G401 (cell line): ENCODE measurements at places on chromosomes 4 and X. TPM values are rescaled to one million over a fixed set of nuclear protein-coding genes. Genes with fewer than 3 reads are reported as not detected.

CHRDL1 gene
- not detected in 2 replicates for total RNA-seq

DNA sequence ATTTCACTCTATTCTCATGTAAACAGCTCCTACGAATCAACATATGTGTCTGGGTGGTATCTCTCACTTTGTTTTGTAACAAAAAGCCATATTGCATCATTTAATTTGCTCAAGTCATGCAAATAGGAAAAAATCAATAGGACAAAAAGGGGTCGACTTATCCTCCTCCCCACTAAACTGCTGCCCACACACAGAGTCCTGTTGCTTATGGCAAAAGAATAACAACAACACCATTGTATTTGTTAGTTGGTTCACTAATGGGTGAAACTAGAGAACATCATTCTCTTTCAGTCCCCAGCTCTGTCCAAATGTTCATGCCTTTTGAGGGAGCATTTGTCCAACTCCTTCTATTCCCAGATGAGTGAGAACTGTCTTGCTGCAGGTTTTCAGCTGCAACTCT, 2.1 kb downstream of the HHIP start:
- no peak for DNase-seq

GRCh38 chr4:78767350-78767749, 8.8 kb upstream of the BMP2K start:
- DNase-seq: no peak

DNA sequence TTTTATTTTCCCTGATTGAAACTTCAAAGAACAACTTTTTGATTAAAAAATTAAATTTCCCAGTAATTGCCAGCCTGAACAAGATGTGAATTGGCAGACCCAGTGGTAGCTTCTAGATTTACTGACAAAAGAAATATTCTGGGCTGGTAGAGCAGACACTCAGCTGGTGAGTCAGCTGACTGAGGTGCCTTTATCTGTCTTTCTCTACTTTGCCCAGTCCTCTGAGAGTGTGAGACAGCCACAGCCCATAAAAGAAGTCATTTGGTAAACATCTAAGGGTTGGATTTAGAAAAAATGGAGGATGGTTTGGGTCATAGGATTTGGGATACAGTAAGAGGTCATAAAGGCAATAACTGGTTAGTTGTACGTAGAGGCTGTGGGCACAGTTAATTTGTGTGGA, 54.5 kb downstream of the CCSER1 start:
- no peak for DNase-seq

GRCh38 chr4:148053298-148054003, 321.6 kb downstream of the ARHGAP10 start:
- DNase-seq: no peak

JCHAIN gene
- not detected in 2 replicates for total RNA-seq

DNA sequence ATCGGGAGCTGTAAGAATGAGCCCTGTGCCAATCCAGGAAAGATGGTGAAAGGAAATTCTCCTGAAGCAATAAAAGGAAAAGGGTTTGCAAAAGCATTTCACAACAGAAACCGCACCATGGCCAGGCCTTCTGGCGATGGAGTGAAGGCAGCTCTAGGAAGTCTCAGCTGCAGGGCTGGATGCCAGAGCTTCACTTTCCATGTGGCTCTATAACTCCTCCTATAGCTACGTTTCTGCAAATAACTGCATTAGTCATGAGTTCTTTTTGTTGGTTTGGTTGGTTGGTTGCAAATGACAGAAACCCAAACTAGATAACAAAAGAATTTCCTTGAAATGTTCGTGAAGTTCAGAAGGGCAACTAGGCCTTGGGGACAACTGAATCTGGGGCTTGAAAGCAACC, 84.6 kb downstream of the RELL1 start:
- DNase-seq: no peak

DNA sequence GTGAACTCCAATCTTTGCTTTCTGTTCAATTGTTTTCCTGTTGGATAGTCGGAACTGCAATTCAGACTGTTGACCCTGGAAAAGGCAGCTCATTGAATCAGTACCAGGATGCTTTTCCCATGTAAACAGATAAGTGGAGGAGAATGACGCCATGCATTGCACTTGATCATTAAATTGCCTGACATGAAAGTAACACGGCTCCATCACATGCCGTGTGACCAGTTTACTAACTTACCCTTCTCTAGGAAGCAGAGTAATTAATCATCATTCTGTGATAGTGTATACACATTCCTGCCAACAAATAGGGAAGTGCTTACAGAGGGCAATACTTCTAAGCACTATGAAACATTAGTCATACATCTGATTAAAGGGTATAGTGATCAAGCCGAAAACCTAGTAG, 101.4 kb downstream of the PPARGC1A start:
- no peak for DNase-seq

GRCh38 chrX:30787012-30787411, 102.0 kb downstream of the TAB3 start:
- no peak for DNase-seq

DNA sequence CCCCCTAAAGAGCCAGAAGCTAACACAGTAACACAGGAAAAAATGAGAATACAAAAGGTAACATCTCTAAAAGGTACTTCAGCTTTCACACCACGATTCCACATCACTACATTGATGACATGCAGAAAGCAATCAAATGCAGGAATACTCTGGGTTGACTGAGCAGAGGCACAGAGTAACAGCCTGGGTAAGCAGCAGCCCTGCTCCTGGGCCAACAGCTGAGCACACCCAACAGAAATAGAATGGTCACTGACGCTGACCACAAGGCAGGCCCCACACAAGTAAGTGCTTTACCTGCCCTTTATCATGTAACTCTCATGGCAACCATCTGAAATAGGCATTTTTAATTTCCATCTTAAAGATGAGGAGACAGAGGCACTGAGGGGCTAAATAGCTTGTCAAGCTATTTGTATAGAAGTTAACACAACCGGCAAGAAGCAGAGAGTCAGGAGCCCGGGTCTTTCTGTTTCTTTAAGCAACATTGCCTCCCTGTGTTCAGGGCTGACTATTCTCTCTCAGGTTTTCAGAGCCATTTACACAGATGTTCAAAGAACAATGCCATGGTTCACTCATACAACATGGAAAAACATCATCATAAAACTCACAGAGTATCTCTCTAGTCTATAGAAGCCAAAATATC, 168.9 kb downstream of the ZNF674 start:
- peak; percentile 2 for DNase-seq

ZNF141 gene
- total RNA-seq: 10.8 and 21.2 TPM in 2 replicates

DNA sequence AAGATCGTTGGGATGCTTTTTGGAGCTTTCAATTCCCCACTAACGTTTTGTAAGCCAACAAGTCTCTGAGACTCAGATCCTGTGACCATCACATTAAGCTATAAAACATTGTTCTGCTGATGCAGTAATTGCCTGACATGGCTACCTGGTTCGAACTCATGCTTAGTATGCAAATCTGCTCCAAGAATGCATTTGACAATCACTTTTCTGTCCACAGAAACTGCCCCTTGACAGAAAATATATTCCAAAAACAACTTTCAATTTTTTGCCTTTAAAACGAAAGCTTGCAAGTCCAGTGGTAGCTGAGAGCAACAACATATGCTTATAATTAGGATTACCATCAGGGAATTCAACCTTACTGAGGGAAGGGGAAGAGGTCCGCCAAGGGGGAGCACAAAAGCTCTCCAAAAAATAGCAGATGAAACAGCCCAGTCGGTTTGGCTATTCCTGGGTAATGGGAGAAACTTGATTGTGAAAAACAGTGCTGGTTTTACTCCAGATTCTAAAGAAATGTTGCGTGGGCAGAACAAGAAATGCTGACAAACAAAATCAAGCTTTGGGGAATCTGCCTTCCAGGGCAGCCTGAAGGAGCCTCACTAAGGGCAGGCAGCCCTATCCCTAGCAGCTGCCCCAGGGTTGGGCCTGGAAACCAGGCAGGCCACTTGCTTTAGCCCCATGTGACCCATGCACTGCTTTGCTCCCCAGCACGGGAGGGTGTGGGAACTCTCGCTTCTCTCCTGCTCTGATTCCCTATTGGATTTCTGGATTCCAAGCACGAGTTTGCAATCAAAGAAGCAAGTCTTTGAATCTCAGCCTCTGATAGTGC, 160.7 kb upstream of the LDB2 start:
- DNase-seq: no peak

DNA sequence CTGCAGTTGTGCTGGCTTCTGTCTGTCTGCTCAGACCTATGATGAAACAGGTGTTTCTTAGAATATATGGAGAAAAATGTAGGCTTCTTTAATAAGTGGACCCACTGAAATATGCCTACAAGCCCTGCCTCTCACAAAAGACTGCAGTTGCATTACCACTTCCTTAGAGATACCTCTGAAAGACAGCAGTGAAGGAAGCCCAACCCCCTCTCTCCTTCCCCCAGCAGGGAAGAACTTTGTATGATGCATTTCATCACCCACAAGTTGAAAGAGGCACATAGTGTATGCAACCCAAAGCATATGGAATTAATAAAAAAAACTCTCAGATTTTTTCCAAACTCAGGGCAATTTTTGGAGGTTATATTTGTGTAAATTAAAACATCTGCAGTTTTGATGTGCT, 916.7 kb downstream of the TECRL start:
- no peak for DNase-seq

FAT4 gene
- not detected in 2 replicates for total RNA-seq

DNA sequence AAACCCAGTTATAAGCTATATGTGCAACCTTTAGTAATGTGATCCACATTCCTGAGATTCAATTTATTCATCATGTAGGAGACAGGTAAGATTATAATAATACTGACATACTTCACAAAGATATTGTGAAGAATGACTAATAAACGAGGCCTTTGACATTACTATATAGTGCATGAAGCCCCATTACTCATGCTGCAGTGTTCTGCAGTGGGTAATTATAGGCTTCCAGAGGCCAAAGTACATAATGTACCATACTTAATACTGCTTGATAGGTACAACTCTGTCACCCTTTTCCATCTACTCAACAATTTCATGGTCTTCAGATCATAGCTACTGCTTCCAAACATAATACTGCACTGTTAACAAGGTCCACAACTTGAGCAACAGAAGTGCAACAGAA, 68.9 kb downstream of the COL25A1 start:
- DNase-seq: no peak

DNA sequence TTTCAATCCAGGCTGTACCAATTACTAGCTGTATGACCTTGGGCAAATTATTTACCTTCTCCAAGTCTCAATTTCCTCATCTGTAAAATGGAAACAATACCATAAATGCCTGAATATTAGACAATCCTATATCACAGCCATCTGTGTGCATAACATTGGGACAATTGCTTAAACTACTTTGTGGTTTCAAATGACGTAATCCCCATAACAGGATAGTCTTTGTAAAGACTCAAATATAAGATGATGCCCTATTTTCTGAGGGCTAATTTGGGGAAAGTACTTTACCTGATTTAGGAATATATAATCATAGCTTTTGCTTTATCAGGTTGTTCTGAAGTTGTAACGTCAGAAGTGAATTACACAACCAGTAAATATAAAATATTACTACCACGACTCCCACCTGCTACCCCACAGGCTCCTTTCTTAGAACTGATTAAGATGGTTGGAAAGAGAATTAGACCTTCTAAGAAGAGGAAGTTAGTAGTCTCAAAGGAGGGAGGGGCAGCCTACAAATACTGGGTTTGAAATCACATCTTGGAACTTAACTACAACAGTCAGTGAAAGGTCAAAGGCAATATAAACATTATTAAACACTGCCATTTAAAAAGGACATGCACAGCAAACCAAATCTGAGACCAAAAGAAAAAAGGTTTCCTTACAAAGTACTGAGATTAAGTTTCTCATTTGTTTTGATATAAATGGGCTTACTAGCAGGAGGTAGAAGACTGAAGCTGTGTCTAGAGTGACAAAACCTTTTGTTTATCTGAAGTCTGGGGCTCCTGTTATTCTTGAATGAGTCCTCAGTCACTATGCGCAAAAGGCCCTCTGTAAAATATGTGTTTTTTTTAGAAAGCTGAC, 215.0 kb downstream of the SCFD2 start:
- no peak for DNase-seq

GRCh38 chr4:21454831-21455230, 493.7 kb downstream of the KCNIP4 start:
- peak; percentile 82 for DNase-seq

- DNase-seq: no peak
Measured at GRCh38 chr4:123522646-123523045, 126.1 kb downstream of the SPRY1 start.

NPFFR2 gene
- 0.43 and 1.3 TPM in 2 replicates for total RNA-seq

MMAA gene
- total RNA-seq: 0.95 and 3.0 TPM in 2 replicates

- DNase-seq: no peak
Measured at GRCh38 chr4:175511861-175512260, 300.2 kb downstream of the GPM6A start.

DNA sequence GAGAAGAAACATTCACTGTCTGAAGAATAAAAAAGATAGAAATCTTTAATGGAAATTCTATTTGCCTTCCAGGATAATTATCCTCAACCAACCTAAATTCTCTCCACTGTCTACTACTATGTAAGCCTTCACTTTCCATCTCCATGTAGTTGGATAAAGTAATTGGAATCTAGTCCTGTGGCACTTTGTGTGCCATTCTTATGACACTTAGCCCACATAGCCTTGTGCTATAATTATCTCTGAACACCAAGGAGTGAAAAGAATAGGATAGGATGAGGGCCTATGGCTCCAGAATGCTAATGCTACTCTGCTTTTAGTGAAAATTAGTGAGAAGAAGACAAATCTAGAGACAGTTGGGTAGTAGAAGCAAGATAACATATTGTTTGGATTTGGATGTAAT, 20.2 kb downstream of the PRSS48 start:
- DNase-seq: no peak

GRCh38 chr4:113433116-113433515, 328.4 kb downstream of the CAMK2D start:
- no peak for DNase-seq

DNA sequence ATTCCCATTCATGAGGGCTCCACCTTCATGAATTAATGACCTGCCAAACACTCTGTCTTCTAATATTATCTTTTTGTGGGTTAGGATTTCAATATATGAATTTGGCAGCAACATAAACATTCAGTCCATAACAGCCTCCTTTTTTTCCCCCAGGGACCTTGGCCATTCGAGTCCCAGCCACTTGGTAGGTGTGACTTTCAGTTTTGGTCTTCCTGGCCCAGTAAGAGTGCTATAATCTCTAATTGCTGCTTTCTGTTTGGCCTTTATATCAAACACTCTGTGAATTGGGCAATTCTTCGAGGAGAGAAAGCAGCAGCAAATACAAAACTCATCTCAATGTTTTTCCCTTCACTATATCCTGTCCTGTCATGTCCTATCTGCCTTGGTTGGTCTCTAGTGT, 12.4 kb upstream of the RADX start:
- no peak for DNase-seq

RNF4 gene
- 28.3 and 28.7 TPM in 2 replicates for total RNA-seq

DKK2 gene
- not detected in 2 replicates for total RNA-seq

GRCh38 chr4:36123906-36124305, 120.4 kb downstream of the ARAP2 start:
- no peak for DNase-seq

DNA sequence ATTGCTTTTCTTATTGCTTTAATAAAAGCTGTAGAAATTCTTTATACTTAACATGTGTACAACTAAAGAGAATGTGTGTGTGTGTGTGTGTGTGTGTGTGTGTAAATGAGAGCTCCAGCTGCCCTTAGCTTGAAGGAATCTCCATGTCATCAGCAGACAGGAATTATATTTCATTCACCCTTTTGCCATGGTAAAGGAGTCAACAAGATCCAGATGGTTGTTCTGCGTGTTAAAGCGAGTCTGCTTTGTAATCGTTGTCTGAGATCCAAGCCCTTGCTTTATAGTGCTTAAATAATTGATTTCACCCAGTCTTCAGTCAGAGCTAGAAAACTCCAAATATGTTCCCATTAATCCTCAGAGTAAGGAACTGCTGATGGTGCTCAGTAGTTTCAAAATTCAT, 285.5 kb downstream of the PDGFC start:
- DNase-seq: no peak

KCND1 gene
- 0.37 and 0.44 TPM in 2 replicates for total RNA-seq

N4BP2 gene
- total RNA-seq: 6.6 and 14.9 TPM in 2 replicates
